ENCODE measurements at places on chromosomes 13 and 19.

- no peak for DNase-seq
Measured at GRCh38 chr13:99960663-99961311, 10.8 kb downstream of the ZIC5 start.

DNA sequence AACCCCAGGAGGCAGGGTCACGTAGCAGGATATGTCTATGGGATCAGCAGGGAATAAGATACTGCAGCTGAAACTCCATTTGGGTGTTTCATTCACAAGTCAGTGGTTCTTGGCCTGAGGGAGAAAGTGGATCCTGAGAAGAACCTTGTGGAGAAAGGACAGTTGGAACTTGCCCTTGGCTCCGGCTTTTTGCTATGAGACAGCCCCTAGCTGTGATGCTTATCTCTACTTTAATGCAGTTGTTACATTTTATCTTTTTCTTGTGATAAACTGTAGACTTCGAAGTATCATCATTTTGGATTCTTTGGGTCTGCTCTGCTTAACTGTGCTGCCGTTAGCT lies 6.0 kb upstream of the SCEL start:
- no peak for DNase-seq

- no peak for DNase-seq
Measured at GRCh38 chr13:24502533-24503378, 9.8 kb downstream of the PARP4 start.

GRCh38 chr19:56125806-56126590 lies 4.9 kb upstream of the ZNF787 start:
- DNase-seq = no peak

GRCh38 chr19:57578487-57579205 lies at the start of gene ZNF416:
TSS of gene ZNF416 (minus strand) at chr19:57578911. CDS start at chr19:57578704, 207 bp downstream.
- peak; percentile 97 for DNase-seq

- DNase-seq = no peak
Measured at GRCh38 chr19:15320116-15320515, 12.2 kb downstream of the BRD4 start.

- no peak for DNase-seq
Measured at GRCh38 chr13:112448621-112449544, 72.7 kb downstream of the SPACA7 start.

DNA sequence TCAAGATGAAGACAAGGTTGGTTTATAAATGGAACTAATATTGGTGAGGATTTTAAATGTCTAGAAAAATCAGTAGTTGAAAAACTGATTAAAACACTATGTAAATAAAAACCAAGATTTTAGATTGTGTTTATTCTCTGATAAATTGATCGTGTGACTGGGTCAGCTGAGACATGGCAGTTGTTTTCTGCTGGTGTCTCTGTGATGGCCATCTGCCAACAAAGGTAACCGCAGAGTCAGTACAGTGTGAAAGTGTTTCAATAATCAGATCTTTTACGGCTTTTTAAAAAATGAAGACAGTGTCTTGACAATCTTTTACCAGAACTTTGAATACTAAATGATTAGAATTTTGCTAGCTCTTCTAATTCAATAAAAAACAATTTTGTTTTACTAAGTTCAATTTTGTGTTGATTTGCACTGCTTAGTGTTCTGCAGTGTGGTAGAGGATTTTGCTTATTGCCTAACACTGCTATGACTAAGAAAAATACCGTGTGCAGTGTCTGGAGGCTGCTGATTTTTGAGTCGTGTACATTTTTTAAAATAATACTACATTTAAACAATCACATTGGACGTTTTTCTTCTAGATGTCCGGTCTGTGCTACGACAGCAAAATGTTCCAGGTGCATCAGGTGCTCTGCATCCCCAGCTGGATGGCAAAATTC lies 32.7 kb upstream of the GPR183 start:
- no peak for DNase-seq

DNA sequence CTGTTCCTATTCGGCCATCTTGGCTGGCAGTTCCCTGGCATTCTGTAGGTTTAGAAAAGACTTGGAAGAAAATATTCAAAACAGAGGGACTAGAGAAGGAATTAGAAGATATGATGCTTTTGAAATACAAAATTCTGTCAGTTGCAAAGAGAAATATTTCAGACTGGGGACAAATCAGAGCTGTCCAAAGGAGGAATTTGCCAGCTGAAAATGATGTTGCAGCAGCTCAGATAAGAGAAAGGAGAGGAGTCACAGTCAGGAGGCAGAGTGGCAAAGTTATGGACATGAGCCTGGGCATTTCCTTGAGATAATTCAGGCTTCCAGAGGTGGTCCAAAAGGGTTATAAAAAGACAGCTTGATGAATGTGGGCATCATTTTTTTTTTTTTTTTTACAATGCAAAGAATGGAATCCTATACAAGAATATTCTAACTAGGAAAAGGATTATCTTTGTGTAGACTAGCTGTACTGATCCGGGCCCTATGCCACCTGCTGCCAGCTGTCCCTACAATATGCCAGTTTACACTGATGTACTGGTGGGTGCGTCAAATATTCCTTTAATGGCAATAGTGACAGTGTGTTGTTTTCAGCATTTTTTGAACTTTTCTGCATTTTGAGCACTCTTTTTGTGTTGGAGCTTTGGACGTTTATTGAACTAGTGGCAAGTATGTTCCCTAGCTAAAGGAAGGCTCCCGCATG lies 31.8 kb upstream of the CBY2 start:
- no peak for DNase-seq

GRCh38 chr13:102881819-102882686 lies 36.2 kb downstream of the ERCC5 start:
- DNase-seq = no peak

- peak; percentile 20 for DNase-seq
Measured at GRCh38 chr19:4722671-4723594, 709 bp downstream of the DPP9 start.

GRCh38 chr13:66468656-66469055 lies 761.5 kb downstream of the PCDH9 start:
- DNase-seq = no peak

DNA sequence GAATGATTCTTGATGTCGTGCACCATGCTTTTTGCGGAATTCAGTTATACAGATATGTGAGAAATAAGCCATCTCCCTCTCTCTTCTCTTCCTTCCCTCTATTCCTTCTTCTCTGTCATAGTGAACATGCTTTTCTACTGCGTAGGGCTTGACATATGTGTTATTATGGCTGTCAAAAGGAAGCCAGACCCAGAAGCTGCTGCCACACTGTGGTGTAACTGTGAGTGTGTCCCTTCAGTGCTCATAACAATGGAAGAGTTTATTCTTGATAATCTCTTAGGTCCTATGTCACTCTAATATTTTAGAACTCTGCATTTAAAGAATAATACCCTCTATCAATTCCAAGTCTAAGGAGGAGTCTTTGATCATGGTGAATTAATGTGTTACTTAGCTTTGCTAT lies 208.9 kb upstream of the TMTC4 start:
- DNase-seq = no peak

DNA sequence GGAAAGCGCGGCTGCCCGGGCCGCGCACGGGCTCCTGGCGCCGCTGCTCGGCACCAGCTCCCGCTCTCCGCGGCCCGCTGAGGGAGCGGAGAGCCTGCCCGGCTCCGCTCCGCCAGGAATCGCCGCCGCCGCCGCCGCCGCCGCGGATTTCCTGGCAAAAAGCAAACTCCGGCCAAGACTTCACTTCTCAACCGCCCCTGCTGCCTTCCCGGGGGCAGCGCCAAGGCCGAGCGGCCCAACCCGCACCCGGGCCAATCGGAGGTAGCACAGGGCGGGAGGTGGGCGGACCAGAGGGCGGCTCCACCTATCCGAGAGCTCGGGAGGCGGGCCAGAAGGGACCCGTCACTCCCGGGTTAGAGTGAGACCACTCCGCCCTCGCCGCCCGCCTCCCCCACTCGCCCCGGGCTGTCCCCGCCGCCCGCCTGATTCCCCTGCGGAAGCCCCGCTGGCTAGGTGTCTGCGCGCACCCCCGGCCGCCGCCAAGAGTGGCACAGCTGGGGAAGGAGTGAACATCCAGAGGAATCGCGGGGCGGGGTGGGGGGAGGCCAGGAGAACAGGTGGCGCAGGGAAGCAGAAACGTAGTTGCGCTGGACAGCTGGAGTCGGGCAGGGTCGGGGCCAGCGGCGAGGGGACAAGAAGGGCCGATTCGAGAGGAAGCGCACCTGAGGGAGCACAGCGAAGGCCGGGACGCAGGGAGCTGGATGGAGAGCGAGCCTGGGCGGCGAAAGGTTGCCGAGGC lies at the start of gene LNX2:
TSS of gene LNX2 (minus strand) at position 153 of the 739 bp plus-strand sequence. CDS start 38,826 bp downstream, outside the sequence.
- DNase-seq = peak; percentile 97

GRCh38 chr19:14505488-14506239 lies 9.7 kb upstream of the GIPC1 start:
- DNase-seq = peak; percentile 74

- DNase-seq = no peak
Measured at GRCh38 chr13:98171900-98172589, 5.0 kb downstream of the RNF113B start.

DNA sequence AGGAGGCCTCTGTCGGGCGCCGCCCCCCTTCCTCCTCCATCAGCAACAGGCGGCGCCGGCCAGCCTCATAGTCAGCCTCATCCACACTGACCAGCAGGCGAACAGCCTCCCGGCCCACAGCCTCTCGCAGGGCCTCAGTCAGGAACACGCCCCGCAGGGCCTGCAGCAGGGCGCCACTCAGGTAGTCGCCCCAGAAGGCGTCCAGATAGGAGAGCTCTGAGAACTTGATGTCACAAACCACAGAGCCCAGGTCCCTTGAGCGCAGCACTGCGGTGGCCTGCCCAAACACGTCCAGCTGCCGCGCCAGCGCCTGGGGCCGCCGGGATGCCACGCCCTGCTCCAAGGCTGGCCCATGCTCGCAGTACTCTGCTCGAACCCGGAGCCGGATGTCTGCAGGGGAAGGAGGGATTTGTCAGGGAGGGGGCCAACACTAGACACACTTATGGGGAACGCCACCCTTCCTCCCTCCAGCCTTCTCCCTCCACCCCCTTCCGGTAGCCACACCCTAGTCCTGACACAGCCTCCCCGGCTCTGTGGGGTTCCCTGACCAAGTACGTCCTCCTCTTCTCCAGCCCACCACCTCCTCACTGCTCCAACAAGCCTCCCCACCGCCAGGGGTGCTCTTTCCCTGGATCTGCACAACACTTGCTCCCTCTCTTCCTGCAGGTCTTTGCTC lies 17.9 kb downstream of the DEDD2 start:
- DNase-seq = peak; percentile 78

GRCh38 chr19:35211545-35212230 lies 16.9 kb downstream of the FAM187B start:
- DNase-seq = peak; percentile 72

GRCh38 chr19:18441804-18442788 lies 4.2 kb upstream of the ISYNA1 start:
- DNase-seq = no peak

DNA sequence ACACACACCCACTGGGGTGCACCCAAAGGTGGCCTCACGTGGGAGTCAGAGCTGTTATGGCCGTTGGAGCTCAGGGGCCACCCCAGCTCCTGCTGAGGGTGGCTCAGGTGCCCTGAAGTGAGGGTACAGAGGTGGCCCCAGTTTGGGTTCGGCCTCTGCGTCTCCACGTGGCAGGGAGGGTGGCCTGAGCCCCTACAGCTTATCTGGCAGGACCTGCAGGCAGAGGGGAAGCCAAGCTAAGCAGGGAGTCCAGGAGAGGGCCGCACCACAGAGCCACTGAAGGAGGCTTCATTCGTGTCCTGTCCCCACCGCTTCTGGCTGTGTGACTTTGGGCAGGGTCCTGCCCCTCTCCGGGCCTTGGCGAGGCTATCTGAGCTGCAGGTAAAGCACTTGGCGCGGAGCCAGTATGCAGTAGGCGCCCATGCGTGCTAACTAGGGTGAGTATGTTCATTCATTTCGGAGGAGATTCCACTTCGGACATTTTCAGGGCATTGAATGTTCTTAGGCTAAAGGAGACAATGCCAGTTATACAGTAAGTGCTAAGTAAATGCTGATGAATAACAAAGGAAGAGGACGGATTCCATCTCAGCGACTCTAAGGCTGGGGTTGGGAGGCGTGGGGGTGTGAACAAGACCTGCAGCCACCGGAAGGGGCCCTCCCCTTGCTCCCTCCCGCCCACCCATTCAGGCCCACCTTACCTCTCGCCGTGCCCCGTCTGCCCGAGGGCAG lies 4.9 kb downstream of the REX1BD start:
- DNase-seq = no peak

GRCh38 chr13:108034909-108035410 lies 180.4 kb downstream of the LIG4 start:
- no peak for DNase-seq

DNA sequence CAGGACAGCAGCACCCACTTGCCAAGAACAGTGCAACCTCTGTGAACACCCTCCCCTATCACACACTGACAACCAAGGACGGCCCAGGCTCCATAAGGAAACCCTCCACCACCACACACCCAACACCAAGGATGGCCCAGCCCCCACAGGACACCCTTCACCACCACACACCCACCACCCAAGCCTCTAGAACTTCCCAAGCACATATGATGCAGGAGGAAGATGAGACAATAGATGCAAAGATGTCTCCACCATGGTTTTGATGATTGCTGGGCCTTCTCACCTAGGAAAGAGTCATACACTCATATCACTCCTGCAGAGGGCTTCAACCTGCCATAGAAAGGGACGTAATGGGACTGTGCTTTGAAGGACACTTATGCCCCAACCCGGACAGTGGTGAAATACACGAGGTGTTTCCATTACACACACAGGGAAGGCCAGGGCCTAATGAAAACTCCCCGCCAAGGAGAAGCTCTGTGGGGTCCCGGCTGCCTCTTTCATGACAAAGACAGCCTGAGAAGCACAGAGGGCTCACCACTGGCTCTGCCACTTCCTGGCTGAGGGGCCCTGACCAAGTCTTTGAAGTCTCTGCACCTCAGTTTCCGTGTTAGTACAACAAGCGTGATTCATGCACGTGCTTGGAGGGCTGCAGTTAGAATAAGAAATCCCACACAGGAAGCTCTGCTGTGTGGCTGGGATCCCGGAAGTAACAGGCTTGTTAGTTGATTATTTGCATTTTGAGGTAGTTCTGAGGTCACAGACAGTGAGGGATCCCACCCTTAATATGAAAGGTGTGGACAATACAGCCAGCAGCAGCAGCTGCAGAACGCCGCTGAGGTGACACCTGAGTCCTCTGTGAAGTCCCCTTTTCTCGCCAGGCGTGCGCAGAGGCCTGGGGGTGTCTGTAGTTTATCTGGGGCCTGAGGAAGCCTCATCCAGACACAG lies 61.9 kb upstream of the ATP12A start:
- DNase-seq = peak; percentile 90

GRCh38 chr19:17401628-17402027 lies 3.8 kb downstream of the BST2 start:
- no peak for DNase-seq

GRCh38 chr13:50208826-50209335 lies 193.6 kb downstream of the KCNRG start:
- no peak for DNase-seq

- DNase-seq = no peak
Measured at GRCh38 chr19:13637664-13638063, 126.7 kb upstream of the MRI1 start.

GRCh38 chr13:114263578-114263977 lies 17.8 kb upstream of the UPF3A start:
- peak; percentile 15 for DNase-seq

DNA sequence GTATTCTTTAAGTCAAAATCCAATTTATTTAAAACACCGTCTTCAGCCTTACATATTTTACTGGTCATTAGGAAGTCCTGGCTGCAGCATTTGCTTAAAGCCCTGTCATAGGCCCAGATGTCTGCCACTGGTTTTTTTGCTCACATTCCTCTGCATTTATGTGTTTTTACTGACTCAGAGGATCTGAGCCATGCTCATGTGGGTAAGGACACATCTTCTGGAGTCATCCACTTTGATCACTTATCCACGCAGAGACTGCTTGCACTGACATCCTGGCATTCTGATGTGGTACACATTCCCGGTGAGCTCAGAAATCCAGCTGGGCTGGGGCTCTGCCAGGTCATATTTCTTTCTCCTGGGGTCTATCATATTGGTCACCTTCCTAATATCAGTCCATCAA lies 531.7 kb upstream of the ARGLU1 start:
- DNase-seq = no peak

- DNase-seq = peak; percentile 75
Measured at GRCh38 chr19:46513461-46514236, 18.0 kb upstream of the PNMA8B start.

All from activated CD4-positive, alpha-beta T cell treated with anti-CD3 and anti-CD28 coated beads, Interleukin-2, Interleukin-4, amounts not matched to agents 100 ng/mL and 50 ng/mL, durations not matched to agents 16 hours and 8 hours (primary cell).